ENCODE measurements at places on chromosomes 4 and X. TPM values are rescaled to one million over a fixed set of nuclear protein-coding genes. Genes with fewer than 3 reads are reported as not detected.

DNA sequence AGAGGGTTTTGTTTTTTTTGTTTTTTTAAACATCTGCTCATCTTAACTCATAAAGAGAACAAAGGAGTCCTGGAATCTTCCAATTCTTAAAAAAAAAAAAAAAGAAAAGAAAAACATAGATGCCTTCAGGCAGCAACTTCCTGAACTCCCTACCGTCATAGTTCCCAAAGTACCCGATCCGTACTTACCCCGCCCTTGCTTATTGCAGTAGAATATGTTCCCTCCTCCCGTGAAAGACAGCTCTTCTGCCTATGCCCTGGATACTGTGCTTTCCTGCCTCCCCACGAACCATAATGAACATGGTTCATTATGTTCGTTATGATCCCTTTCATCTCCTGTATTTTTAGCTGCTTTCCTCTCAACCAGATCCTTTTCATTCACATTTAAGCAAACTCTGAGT lies 40.3 kb downstream of the KLHL5 start:
- no peaks in the 10 kb centered on the region for H3K36me3 ChIP-seq
- H3K4me1 ChIP-seq: no peaks in the 10 kb centered on the region
- H3K27ac ChIP-seq: no peak overlapping the region

DNA sequence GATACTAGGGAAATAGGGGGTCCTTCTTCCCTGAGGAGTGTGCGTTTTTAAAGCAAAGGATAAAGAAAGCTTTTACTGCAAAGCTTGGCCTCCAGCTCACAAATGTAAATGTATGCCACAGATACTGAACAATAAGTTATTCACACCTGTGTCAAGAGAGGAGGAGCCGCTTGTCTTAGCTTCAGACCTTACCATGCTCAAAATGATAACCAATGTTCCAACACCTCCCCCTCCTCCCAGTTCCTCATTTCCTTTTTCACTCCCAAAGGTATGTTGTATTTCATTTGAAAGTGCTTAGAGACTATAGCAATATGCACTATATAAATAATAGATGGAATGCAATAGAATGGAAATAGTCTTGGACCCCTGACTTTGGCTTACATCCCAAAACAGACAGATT lies 47.0 kb upstream of the RAPGEF2 start:
- H3K4me1 ChIP-seq: no peaks in the 10 kb centered on the region
- no peak overlapping the region for H3K4me3 ChIP-seq
- no peaks in the 10 kb centered on the region for H3K27me3 ChIP-seq
- no peaks in the 10 kb centered on the region for H3K36me3 ChIP-seq
- no peak for DNase-seq

- no peaks in the 10 kb centered on the region for H3K27me3 ChIP-seq
- DNase-seq: peak; percentile 44
- H3K36me3 ChIP-seq: no peaks in the 10 kb centered on the region
- no peak overlapping the region for H3K4me3 ChIP-seq
Observed at GRCh38 chr4:45692131-45692735, 431.6 kb downstream of the GABRG1 start.

DNA sequence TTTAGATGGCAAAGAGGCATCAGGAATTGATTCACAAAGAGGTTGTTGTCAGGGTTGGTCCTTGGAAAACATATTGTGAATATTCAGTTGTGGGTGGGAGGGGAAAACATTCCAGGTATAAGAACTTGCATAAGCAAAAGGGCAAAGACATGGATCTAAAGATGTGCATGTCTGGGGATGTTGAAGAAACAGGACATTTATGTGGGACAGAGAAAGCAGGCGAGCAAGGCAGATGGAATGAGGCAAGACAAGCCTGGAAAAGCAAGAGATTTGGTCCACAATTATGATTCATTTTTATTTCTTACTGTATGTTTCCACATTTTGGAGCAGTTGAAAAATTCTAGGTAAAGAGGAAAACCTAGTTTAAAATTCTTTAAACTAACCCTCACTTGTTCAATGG lies 134.9 kb upstream of the CXXC4 start:
- no peak for DNase-seq
- H3K4me1 ChIP-seq: no peaks in the 10 kb centered on the region
- H3K4me3 ChIP-seq: no peak overlapping the region
- no peaks in the 10 kb centered on the region for H3K27me3 ChIP-seq
- H3K27ac ChIP-seq: no peak overlapping the region

DNA sequence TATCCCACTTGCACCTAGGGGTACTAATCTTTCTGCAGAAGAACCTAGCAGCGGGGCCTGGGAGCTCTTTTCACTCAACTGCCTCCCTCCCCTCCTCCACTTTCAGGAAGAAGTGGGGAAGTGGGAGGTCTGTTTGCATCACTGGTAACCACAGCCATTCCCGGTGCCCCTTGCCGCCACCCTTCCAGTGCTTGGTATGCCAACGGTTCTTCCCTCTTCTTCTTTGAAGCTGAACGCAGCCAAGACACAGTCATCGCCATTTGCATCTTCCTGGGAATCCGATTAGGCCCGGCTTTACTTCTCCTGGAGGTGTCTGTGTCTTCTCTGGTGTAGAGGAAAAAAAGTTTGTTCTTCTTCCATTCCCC lies 47.2 kb upstream of the RBPJ start:
- no peak for DNase-seq
- no peaks in the 10 kb centered on the region for H3K36me3 ChIP-seq
- no peaks in the 10 kb centered on the region for H3K27me3 ChIP-seq
- no peak overlapping the region for H3K4me3 ChIP-seq
- no peaks in the 10 kb centered on the region for H3K4me1 ChIP-seq

- no peak overlapping the region for H3K27ac ChIP-seq
- no peak overlapping the region for H3K4me3 ChIP-seq
- no peaks in the 10 kb centered on the region for H3K27me3 ChIP-seq
- H3K36me3 ChIP-seq: no peaks in the 10 kb centered on the region
Observed at GRCh38 chrX:121802881-121803412, 755.5 kb downstream of the GLUD2 start.

- no peaks in the 10 kb centered on the region for H3K27me3 ChIP-seq
- H3K36me3 ChIP-seq: no peaks in the 10 kb centered on the region
- no peak overlapping the region for H3K27ac ChIP-seq
- no peak overlapping the region for H3K4me3 ChIP-seq
- peak; percentile 2 for DNase-seq
Observed at GRCh38 chrX:15679246-15679645, 14.6 kb upstream of the CLTRN start.

DNA sequence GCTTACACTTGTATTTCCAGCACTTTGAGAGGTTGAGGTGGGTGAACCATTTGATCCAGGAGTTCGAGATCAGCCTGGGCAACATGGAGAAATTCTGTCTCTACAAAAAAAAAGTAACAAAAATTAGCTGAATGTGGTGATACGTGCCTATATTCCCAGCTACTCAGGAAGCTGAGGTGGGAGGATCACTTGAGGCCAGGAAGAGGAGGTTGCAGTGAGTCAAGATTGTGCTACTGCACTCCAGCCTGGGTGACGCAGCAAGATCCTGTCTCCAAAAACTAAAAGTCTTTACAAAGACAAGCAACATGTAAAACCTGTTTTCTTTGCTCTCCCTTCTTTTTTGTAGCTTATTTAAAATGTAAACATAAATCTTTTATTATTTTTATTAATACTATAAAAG lies 1156.1 kb downstream of the FAT4 start:
- no peaks in the 10 kb centered on the region for H3K4me1 ChIP-seq
- H3K4me3 ChIP-seq: no peak overlapping the region
- no peaks in the 10 kb centered on the region for H3K27me3 ChIP-seq
- no peak overlapping the region for H3K27ac ChIP-seq
- H3K36me3 ChIP-seq: no peaks in the 10 kb centered on the region

GRCh38 chr4:185730849-185731608 lies 81.0 kb downstream of the SORBS2 start:
- H3K27ac ChIP-seq: peak overlapping the region; percentile 31
- no peaks in the 10 kb centered on the region for H3K27me3 ChIP-seq
- DNase-seq: no peak
- H3K4me1 ChIP-seq: peaks cover 15% of the 10 kb centered on the region

- no peak overlapping the region for H3K27ac ChIP-seq
- peaks cover 3% of the 10 kb centered on the region for H3K4me1 ChIP-seq
- H3K27me3 ChIP-seq: no peaks in the 10 kb centered on the region
- no peak for DNase-seq
Observed at GRCh38 chrX:69022430-69022829, 142.8 kb downstream of the PJA1 start.

DNA sequence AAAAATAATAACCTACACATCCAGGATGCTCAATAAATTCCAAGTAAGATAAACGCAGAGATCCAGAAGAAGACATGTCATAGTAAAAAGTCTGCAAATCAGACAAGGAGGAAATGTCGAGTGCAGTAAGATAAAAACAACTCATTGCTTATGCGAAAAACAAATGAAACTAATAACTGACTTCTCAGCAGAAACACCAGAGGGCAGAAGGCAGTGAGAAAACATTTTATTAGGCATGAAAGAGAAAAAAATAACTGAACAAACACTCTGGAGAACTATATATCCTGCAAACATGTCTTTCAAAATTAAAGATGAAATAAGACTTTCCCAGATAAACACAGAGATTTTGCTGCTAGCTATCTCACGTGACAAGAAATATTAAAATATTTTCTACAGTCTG lies 201.3 kb upstream of the CTSO start:
- H3K27me3 ChIP-seq: no peaks in the 10 kb centered on the region
- no peaks in the 10 kb centered on the region for H3K36me3 ChIP-seq
- H3K27ac ChIP-seq: no peak overlapping the region
- DNase-seq: peak; percentile 11

DNA sequence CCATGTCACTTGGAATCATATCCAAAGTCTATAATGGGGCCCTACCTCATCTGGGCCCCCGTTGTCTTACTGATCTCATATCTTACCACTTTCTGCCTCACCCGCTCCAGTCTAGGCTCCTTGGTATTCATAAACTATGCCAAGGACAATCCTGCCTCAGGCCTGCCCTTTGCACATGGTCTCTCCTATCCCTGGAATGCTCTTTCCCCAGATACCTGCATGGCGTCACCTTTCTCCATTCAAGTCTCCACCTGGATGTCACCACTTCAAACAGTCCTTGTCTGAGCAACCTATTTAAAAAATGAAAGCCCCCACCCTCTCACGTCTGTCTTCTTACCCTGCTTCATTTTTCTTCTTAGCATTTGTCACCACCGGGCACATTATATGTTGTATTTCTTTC lies 8.2 kb downstream of the VGLL1 start:
- H3K27me3 ChIP-seq: no peaks in the 10 kb centered on the region
- no peaks in the 10 kb centered on the region for H3K36me3 ChIP-seq
- no peak overlapping the region for H3K4me3 ChIP-seq
- DNase-seq: no peak
- H3K27ac ChIP-seq: no peak overlapping the region
- H3K4me1 ChIP-seq: no peaks in the 10 kb centered on the region

- H3K36me3 ChIP-seq: no peaks in the 10 kb centered on the region
- no peaks in the 10 kb centered on the region for H3K27me3 ChIP-seq
- no peak overlapping the region for H3K27ac ChIP-seq
- no peak overlapping the region for H3K4me3 ChIP-seq
- no peaks in the 10 kb centered on the region for H3K4me1 ChIP-seq
Observed at GRCh38 chr4:164659765-164660164, 94.2 kb upstream of the SMIM31 start.

GRCh38 chrX:154366666-154367055 lies 7.8 kb downstream of the FLNA start:
- H3K36me3 ChIP-seq: peaks cover 53% of the 10 kb centered on the region
- DNase-seq: no peak
- H3K27ac ChIP-seq: peak overlapping the region; percentile 69
- H3K4me1 ChIP-seq: peaks cover 9% of the 10 kb centered on the region
- no peak overlapping the region for H3K4me3 ChIP-seq
- no peaks in the 10 kb centered on the region for H3K27me3 ChIP-seq

DNA sequence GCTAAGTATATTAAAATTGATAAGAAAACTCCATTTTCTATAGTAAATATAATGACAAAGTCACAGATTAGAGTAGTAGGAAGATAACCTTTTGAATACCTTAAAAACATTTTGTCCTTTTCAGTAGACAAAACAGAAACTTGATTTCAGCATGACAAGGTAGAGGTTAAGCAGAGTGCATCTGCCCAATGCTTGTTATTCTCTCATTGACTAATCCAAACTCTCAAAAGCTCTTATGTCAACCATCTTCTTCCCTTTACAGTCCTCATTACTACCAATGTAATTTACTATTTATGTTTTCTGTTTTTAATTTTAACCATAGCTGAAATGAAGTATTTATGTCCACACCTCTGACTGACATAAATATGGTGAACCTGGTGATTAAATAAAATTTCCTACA lies 11.1 kb downstream of the NIPAL1 start:
- H3K4me1 ChIP-seq: peaks cover 44% of the 10 kb centered on the region
- DNase-seq: no peak
- no peak overlapping the region for H3K4me3 ChIP-seq

DNA sequence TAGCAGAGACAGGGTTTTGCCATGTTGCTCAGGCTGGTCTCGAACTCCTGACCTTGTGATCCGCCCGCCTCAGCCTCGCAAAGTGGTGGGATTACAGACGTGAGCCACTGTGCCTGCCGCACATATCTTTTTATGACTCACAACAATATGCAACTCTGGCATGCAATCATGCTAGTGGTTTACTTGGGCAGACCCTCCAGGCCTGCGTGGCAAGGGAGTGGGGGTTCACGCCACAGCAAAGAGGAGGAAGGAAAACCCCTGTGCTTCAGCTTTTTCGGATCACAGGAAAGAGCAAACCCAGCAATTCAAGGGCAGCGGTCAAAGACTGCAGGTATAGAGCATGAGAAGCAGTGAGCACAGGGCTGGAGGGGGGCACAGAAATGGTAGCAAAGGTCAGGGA lies 48.3 kb upstream of the CD99 start:
- H3K36me3 ChIP-seq: no peaks in the 10 kb centered on the region
- H3K4me3 ChIP-seq: no peak overlapping the region
- no peaks in the 10 kb centered on the region for H3K27me3 ChIP-seq
- H3K27ac ChIP-seq: no peak overlapping the region
- DNase-seq: no peak

PLXNA3 gene
- polyA plus RNA-seq: 23.3 TPM

PRRG3 gene
- 5.6 TPM for polyA plus RNA-seq

EGF gene
- polyA plus RNA-seq: 3.0 TPM

PPID gene
- 73.9 TPM for polyA plus RNA-seq

SMIM10 gene
- 5.5 TPM for polyA plus RNA-seq

CBR4 gene
- polyA plus RNA-seq: 28.3 TPM

TRIM60 gene
- not detected for polyA plus RNA-seq

TLL1 gene
- polyA plus RNA-seq: not detected

RAB40A gene
- 1.9 TPM for polyA plus RNA-seq

GPRIN3 gene
- 7.1 TPM for polyA plus RNA-seq
